ENCODE measurements at places on chromosomes 3 and 15.

- no peak for DNase-seq
These were observed 26.8 kb upstream of the CSTA start for GRCh38 chr3:122298239-122298638.

DNA sequence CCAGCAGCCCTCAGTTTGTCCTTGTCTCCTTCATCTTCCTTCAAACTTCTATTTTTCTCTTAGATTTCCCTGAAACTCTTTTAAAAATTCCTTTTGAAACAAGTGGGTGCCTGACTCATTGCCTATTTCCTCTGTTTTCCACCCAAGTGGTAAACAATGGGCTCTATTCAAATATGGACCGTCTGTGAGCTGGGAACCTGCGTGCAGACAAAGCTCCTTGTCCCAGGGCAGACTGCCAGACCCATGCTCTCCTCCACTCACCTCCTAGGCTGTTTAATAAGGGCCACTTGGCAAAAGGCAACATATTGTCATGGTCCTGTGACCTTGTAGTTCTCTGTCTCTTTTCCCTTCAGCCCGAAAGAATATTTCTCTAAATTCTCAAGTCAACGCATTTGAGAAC is 332.7 kb upstream of the THBS1 start:
- DNase-seq = no peak

DNA sequence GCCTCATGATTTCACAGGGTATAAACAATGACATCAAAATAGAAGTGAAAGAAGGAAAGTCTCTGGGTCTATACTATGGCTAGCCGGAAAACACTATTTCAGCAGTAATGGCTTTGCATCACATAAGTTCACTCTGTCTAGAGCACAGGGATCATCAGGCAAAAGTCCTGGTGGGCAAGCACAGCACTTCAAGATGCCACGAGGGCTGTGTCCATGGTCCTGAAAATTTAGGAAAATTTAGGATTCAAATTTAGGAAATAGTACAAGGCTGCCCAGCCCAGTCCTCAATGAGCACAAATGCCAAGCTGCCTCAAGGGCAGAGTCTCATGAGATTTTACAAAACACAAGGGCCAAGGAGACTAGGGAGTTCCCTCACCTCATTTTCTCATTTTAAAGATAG is 54.1 kb downstream of the RORA start:
- DNase-seq = no peak

DNA sequence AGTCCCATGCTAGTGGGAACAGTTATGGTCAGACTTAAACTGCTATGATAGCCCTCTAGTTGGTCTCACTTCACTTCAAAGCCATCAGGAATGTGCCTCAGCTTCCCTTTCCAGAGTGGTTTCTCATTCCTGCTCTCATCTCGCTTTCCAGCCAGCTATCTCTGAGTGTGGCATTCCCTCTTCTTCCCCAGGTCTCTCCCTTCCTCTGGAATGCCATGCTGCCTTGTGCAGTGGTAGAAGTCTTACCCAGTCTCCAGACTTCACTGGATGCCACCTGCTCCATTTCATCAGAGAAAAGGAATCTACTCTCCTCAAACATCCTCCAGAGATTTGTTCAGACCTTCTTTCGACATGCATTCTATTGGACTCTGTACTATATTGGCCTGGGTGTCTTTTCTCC is 83.0 kb downstream of the AGBL1 start:
- DNase-seq = no peak

DNA sequence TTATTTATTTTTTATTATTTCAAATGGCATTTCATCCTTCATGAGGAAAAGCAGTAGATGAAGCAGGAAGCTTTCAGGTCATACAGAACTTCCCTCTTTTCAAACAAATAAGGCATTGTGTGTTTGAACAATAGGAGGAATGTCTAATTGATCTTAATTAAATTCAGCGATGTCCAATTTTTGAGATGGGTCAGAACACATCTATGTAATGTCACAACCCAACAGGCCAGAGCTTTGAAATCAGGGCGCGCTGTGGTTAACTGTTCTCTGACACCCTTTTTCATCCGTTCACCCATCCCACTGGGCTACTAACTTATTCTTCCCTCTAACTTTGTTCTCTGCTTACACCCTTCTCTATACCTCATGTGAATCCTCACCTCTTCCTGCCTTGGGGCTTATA is 510.5 kb downstream of the FOXP1 start:
- no peak for DNase-seq

GRCh38 chr3:113212150-113212843 is 940 bp downstream of the BOC start:
- no peak for DNase-seq

GRCh38 chr15:45157974-45158373 is 28.2 kb downstream of the DUOX1 start:
- no peak for DNase-seq

GRCh38 chr3:53807117-53807810 is 39.0 kb downstream of the CHDH start:
- no peak for DNase-seq

DNA sequence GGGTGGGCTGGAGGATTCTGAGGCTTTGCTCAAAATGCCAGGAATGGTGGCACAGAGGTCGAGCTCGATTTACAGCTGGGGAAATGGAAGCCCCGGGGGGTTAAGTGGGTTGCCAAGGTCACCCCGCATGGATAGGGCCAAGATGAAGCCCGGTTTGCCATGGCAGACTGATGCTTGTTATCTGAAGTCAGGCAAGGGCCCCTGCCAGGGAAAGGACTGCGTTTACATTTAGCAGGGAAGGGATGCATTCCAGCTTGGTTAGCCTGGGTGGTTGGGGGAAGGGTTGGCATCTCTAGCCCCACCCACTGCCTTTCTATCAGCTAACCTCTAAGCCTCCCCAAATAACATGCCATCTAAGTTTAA is 79.0 kb downstream of the RPLP1 start:
- DNase-seq = no peak

- no peak for DNase-seq
These were observed 163.3 kb downstream of the ARRDC4 start for GRCh38 chr15:98123834-98124233.

DNA sequence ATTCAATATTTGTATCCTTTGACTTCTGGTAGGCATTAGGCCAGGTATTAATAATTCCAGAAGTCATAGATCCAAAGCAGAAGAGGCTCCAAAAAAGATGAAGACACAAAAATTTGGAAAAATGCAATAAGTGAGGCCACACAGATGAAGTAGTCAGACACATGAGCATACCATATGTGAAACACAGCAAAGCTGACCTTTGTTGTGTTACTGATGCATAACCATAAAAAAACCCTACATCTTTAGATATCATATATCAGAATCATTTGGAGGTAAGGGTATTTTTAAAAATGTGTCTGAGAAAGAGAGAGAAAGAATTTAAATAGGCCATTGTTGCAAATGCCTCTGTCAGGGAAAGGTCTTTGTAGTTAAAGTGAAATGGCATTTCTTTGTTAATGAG is 314.9 kb downstream of the SLC9A9 start:
- DNase-seq = no peak

DNA sequence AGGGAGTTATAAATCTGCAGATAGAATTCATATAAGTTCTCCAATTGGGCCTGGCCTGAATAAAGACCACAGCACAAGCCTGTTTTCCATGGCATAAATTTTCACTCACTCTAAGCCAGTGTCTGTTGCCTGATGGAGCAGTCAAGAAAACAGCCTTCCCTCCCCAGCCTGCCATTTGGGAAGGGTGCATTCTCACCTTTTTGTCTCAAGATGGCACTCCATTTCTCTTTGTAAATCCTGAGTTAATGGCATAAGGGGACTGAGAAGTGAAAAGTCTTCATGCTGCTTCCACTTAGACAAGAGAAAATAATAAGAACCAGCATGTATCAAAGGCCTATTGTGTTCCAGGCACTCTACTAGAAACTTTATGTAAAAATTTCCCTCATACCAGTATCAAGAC is 115.6 kb upstream of the MANF start:
- no peak for DNase-seq

- no peak for DNase-seq
These were observed 135.3 kb upstream of the LMCD1 start for GRCh38 chr3:8366219-8366810.

DNA sequence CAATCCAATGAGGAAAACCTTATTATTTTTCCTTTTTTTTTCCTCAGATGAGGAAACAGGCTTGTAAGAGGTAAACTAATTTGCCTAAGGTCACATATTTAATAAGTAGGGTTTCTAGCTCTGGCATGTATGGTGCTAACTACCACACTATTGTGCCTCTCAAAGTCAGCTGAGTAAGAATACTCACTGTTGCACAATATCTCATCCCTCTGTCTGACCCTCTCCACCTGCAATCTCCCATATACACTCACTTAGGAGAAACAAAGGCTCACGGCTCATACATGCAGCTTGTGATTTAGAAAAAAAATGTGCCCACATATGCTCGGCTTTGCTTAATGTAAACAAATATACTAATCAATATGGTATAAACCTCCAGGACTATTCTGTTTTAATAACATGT is 10.4 kb upstream of the ARIH1 start:
- DNase-seq = no peak

GRCh38 chr3:188036375-188037194 is 117.4 kb upstream of the LPP start:
- DNase-seq = no peak

DNA sequence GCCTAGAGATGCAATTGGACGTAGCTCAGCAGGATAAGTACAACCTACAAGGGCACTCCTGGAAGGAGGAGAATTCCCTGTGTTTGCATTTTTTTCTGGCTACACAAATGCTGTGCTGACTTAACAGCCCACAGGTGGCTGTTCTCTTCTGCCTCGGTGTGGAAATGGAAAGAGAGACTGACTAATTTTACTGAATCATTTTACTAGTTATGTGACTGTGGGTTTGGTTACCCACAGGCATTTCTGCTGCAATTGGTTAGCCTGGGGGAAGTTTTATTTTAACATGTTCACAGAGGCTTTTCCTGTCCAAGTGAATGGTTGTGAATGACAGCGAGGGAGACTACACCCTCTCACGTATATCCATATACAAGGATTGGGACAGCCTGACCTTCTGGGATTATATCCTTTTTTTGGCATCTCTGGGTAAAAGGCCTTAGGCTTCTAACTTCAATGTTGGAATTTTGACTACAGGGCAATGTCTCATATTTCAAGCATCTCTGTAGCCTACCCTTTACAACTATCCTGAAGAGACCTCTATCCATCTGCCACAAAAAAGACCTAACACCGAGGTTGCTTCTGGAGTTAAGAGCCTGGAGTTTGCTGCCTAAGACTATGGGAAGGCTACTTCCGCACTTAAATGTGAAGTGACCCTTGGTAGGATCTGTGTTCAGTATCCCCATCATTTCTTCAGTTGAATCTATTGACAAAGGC is 67.2 kb upstream of the TP63 start:
- DNase-seq = no peak

DNA sequence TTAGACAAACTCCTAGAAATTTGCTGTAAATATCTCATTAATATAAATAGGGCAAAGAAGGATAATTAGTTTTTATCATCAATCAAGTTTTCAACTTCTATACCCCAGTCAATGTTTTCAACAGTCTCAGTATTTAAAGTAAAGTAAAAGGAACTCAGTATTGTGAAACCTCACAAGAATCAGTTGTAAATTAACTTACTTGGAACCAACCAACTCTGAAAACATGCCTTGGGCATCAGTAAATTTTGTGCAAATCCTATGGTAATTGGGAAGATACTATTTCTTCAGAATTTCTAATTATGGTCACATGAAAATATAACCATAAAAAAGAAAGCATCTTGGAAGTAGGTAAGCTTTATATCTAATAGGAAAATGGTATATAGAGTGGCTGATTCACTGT is 1139.0 kb downstream of the TUSC7 start:
- DNase-seq = no peak

GRCh38 chr15:71219101-71219500 is 103.8 kb downstream of the THSD4 start:
- DNase-seq = no peak

GRCh38 chr3:54069961-54070360 is 52.4 kb upstream of the CACNA2D3 start:
- DNase-seq = no peak

GRCh38 chr3:19711160-19711782 is 222.7 kb downstream of the EFHB start:
- DNase-seq = no peak

- DNase-seq = no peak
These were observed 206.9 kb downstream of the KLHL25 start for GRCh38 chr15:85587707-85588411.

DNA sequence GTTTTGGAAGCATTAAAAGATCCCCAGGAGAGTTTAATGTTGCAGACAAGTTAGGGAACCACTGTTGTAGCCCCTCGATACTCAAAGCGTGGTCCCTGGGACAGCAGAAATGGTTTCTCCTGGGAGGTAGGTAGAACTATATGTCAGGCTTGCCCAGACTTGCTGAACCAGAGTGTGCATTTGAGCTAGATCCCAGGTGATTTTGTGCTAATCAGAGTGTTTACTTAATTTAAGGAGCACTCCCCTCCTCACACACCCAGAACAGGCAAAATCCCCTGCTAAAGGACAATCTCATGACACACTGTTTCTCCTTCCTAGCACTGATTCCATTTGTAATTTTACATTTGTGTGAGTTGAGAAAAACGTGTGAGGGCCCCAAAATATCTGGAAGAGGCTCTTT is 24.3 kb downstream of the LMCD1 start:
- DNase-seq = no peak

DNA sequence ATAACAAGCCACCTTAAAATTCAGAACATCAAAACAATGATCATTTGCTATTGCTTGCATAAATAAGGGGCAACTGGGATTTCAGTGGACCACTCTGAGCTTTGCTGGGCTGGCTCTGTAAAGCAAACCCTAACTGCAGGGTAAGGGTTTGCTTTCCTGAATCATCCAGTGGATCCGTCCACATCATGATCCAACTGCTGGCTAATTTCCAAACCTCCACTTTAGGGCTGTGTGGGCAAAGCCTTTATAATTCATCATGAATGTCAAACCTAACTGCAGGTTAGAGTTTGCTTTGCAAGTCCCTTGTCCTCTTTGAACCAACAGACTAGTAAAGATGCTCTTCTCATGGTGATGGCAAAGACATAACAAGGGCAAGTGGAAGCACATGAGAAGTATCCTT is 76.1 kb downstream of the SYNPR start:
- DNase-seq = no peak

- DNase-seq = no peak
These were observed 164.0 kb upstream of the TBL1XR1 start for GRCh38 chr3:177361081-177361938.

DNA sequence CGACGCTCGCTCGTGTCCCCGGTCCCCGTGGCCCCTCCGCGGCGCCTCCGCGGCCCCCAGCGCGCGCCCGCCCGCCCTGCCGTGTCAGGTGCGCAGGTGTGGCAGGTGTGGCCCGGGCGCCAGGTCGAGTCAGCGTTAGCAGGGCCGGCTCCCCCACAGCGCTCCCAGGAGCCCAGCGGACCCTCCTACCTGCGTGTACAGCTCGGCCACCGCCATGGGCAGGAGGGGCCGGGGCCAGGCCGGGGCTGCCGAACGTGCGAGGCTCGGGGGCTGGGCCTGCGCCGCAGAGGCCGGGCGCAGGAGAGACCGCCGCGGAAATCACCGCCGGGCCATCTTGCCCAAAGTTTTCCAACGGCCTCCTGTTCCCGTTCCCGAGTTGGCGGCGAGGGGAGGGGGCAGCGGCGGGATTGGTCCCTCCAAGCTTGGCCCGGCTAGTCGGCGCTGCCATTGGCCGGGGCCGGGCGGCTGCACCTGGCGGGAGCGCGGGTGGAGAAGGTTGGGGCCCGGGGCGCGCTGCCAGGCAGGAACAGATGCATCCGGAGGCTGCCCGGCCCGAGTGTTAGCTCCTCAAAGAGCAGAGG is at the start of gene MYO5C:
TSS of gene MYO5C (minus strand) at position 384 of the 581 bp plus-strand sequence. CDS start at position 216, 168 bp downstream.
- no peak for DNase-seq

GRCh38 chr3:124442463-124442862 is 287.8 kb upstream of the UMPS start:
- no peak for DNase-seq

- DNase-seq = no peak
These were observed 166.1 kb downstream of the RYR3 start for GRCh38 chr15:33476908-33477307.
